ENCODE measurements at places on chromosomes 11 and 22.

- DNase-seq: no peak
These were observed 107.7 kb upstream of the DDI1 start for GRCh38 chr11:103928802-103929161.

DNA sequence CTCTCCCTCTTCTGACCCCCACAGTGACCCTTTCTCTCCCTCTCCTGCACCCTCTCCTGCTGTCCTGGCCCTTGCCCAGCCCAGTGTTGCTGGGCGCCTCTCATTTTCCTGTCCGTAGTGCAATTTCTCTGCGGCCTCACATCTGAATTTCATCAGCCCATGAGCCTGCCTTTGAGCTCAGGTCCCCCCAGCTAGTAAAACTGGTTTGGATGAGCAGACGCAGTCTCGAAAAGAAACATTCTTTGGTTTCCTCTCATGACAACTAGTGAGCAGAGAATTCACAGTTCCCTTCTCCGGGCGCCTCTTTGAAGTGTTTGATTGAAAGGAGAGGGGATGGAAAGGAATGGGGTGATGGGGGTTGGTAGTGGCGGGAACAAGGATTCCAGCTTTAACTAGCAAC lies 126.0 kb upstream of the CADM1 start:
- DNase-seq: no peak

DNA sequence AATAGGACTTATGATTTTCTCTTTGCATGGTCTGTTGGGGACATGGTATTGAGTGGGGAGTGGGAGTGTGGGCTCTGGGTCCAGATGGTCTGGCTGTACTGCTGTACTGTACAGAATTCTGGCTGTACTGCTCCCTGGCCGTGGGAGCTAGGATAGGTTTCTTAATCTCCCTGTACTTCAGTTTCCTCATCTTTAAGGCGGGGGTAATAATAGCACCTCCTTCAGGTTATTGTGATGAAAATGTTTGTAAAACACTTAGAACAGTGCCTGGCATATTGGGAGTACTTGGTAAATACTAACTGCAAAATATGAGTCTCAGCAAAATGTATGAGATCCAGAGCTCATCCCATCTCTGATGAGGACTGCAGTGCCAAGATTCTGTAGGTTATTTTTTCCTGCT lies 198.6 kb downstream of the KIF18A start:
- DNase-seq: no peak

DNA sequence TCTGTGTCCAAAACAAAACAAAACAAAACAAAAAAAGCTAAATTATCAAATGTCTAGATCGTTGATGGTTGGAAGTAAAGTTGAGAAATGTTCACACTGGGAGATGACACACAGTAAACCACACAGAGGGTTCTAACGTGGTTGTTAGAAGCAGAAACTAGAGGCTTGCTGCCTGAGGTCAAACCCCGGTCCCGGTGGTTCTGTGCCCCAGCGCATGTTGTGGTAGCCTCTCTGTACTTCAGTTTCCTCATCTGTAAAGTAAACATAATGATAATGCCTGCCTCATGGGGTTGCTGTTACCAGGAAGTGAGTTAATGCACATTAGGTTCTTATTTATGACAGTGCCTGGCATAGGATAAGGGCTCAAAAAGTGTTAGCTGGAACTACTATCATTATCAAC lies 33.4 kb downstream of the PPARA start:
- no peak for DNase-seq

DNA sequence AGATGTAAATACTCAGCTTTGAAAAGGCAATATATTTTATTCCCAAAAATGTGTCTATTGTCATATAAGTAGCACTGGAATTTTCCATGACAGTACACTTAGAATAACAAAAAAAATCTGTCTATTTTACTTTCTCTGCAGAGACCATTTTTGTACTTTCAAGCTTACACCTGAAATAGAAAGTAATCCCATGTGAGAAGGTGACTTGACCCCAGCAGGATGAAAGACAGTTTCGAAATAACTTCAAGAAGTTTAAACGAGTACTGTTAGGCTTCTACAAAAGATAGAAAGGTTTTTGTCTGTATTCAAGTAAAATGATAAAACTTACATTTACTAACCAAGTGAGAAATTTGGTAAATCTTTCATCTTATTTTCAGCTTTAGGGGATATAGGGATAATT lies 259.9 kb upstream of the CTSC start:
- DNase-seq: no peak

GRCh38 chr11:46719048-46719542 lies at the start of gene F2:
F2 (plus strand) TSS chr11:46719213; CDS start chr11:46719236, 23 bp downstream.
- DNase-seq: no peak

DNA sequence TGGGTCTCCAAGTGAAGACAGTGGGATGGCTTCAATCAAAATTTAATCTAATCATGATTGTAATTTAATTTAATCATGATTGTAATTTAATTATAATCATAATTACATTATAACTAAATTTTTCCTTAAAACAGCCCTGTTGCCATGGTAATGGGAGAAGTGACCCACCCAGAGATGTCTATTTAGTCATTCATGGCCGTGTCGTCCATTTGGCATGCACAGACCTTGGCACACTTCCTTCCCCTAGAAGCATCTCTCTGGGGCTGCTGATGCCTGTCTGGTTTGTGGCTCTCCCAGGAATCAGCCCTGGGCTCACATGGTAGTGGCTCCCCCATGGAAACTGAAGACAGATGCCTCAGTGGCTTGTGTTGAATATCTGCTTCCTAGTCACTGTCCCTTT lies 27.0 kb downstream of the P4HA3 start:
- DNase-seq: no peak

GRCh38 chr11:63855975-63856374 lies 17.1 kb downstream of the MARK2 start:
- DNase-seq: no peak

GRCh38 chr22:45163099-45163450 lies 650 bp upstream of the NUP50 start:
- no peak for DNase-seq

GRCh38 chr22:20448630-20449029 lies 11.0 kb upstream of the SCARF2 start:
- DNase-seq: no peak

DNA sequence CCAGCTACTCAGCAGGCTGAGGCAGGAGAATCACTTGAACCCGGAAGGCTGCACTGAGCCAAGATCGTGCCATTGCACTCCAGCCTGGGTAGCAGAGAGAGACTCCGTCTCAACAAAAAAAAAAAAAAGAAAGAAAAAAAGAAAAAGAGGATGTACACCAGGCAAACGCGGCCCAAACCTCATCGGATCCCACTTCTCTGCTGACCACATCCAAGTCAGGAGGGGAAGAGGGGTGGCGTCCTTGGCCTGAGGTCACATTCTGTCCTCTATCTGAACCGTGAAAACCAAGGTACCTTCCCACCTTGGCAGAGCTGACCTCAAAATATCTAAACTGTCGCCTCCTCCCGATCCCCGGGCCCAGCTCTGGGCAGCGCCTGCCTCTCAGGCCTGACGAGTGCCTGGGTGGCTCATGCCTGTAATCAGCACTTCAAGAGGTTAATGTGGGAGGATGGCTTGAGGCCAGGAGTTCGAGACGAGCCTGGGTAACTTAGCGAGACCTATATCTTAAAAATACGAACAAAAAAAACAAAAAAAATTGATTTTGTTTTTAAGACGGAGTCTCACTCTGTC lies 25.1 kb downstream of the RGL4 start:
- no peak for DNase-seq

- DNase-seq: peak; percentile 96
These were observed 16.6 kb upstream of the ARHGAP8 start for GRCh38 chr22:44735518-44736428.

GRCh38 chr11:134380785-134381184 lies 31.3 kb downstream of the B3GAT1 start:
- no peak for DNase-seq

DNA sequence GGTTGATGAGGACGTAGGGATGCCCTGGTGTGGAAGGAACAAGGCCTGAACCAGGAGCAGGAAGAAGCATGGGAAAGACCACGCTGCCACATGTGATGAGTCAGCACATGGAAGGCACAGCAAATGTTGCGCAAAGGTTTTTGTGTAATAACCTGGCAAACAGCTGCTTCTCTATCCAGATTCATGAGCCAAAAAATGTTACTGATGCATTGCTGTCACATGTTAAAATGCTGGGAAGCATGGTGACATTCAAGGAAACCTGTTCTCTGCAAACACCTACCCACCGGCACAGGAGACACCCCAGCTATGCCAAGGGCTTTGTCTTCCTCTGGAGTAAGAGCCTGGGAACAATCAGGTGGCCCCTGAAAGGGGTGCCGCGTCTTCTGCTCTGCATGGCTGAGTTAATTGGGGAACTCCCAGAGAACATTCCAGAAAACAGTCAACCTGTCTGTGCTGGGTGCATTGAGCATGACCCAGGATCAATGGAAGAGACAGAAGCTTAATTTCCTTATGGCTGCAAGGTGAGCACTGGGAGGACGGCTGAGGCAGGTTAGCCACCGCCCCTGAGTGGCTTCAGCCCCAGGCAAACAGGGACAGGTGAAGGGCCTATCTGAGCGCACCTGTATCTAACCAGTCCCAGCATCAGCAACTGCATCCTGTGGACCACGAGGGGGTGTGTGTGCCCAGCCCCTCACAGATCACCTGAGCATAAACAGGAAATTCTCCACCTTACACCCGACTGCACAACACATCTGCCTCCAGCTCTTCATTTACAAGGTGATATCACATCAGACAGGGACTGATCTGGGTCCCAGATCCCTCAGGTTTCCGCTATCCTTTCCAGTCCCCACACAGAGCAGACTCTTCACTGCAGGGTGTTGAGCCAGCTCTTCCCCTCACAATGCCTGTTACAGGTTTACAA lies 108.4 kb downstream of the GGTLC2 start:
- no peak for DNase-seq

DNA sequence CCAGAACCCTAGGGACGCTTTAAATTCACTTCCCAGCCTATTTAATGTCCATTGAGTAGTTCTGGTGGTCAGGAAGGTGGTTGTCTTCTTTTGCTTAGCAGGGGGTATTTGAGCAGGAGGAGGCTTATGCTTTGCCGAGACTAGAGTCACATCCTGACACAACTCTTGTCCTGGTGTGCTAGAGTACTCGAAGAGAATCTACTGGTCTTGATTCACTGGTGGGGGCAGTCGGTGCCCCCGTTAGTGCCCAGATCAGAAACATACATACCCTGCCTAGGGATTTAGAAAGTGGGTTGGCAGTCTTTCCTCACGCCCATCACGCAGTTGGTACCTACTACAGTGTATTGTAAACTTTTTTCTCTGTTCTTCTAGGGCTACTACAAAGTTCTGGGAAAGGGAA lies 2.7 kb downstream of the RPL27A start:
- no peak for DNase-seq

DNA sequence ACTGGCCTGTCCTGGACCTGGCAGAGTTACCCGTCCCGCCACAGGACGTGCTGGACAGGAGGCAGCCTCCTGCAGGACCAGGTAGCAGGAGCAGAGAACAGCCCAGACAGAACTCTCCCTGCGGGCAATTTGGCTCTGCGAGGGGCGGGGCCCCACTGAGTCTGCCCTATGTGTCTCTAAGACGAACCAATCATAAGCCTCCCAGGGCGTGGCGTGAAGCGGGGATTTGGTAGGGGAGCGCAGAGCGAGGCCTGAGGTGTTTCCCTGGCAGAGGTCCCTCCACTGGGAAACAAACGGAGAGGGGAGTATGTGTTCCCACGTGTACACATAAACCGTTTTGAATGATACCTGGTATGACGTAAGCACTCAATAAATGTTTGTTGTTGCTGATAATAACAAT lies 7.4 kb downstream of the CD82 start:
- no peak for DNase-seq

GRCh38 chr11:69356703-69357457 lies 62.9 kb downstream of the MYEOV start:
- DNase-seq: no peak

- DNase-seq: no peak
These were observed 13.5 kb upstream of the VSIG10L2 start for GRCh38 chr11:125932301-125932700.

DNA sequence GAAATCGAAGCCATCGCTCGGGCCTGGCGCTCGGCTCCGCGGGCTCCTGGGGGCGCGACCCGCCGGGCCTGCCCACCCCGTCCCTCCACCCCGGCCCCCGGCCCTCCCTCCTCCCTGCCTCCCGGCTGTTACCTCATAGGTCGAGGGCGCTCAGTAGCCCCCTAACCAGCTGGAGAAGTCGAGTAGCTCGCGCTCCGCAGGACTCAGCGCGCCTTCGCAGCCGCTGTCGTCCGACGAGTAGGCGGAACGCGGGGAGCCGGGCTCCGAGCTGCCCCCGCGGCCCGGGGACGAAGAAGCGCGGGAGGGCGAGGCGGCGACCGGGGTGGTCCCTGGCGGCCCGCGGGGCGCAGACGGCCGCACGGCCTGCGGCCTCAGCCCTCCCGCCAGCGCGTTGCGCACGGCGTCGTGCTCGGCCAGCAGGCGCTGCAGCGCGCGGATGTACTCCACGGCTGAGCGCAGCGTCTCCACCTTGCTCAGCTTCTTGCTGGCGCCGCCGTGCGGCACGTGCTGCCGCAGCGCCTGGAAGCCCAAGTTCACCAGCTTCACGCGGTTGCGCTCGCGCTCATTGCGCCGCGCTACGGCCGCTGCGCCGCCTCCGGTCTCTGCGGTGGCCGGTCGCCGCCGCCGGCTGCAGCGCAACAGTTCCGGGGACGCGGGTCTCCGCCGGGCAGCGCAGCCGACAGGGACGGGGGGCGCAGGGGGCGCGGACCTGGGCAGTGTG lies 627 bp downstream of the ASCL2 start:
- peak; percentile 44 for DNase-seq

- DNase-seq: no peak
These were observed 44.9 kb downstream of the PLEKHA7 start for GRCh38 chr11:16969010-16969999.

GRCh38 chr22:44848296-44848741 lies 95.9 kb downstream of the ARHGAP8 start:
- DNase-seq: no peak

DNA sequence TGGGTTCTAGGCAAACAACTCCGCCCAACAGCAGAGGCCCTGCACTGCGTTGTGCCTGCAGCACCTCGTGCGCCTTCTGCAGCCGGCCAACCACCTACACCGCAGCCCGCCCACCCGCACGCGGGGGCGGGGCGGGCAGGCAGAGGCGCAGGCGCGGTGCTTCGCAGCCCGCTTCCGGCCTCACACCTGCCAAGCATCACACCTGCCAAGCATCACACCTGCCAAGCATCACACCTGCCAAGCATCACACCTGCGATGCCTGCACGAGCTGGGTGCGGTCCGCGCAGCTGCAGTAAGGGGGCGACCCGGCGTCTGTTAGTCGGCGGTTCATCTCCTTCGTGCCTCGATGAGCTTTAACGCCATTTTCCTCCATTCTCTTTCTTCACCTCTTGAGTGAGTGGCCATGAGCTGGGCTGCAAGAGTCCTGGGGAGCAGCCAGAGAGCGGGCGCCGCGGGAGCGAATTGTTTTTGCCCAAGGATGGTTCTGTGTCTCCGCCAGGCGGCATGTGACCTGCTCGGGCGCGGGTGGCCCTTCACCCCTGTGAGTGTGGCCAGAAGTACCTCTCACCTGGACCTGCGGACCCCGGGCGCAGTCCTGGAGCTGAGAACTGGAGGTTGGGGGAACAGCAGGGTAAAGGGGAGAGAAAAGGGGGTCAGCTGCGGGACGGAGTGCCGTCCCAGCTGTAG lies at the start of gene LDHAL6A:
LDHAL6A (plus strand) TSS at position 171 of the 687 bp plus-strand sequence. CDS start 825 bp downstream, outside the sequence.
- DNase-seq: no peak
